Stimulated activated CD8-positive, alpha-beta memory T cell treated with anti-CD3 and anti-CD28 coated beads, Interleukin-7, amount 100 ng/mL, for 4 hours (primary cell): ENCODE measurements at places on chromosomes 5 and 9.

- no peak for DNase-seq
Observed at GRCh38 chr5:77560677-77561263, 68.7 kb upstream of the WDR41 start.

- no peak for DNase-seq
Observed at GRCh38 chr5:99258819-99259218, 330.0 kb upstream of the CHD1 start.

GRCh38 chr5:57258943-57259342 lies 85.1 kb downstream of the GPBP1 start:
- no peak for DNase-seq

GRCh38 chr5:31845361-31845760 lies 206.4 kb downstream of the PDZD2 start:
- DNase-seq: no peak

DNA sequence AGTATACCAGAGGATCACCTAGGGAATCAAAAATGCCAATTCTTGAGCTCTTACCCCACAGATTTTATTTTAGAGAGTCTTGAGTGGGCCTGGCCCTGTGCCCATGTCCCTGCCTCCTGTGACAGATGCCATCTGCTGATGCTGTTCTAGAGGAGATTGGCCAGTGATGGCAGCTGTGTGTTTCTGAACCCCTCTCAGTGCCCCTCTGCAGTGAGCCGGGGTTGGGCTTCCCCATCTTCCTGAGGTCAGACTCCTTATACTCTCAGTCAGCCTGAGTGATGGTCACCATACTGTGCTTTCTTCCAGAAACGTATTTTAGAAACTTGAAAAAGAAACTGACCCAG lies 6.1 kb downstream of the PTCD2 start:
- no peak for DNase-seq

DNA sequence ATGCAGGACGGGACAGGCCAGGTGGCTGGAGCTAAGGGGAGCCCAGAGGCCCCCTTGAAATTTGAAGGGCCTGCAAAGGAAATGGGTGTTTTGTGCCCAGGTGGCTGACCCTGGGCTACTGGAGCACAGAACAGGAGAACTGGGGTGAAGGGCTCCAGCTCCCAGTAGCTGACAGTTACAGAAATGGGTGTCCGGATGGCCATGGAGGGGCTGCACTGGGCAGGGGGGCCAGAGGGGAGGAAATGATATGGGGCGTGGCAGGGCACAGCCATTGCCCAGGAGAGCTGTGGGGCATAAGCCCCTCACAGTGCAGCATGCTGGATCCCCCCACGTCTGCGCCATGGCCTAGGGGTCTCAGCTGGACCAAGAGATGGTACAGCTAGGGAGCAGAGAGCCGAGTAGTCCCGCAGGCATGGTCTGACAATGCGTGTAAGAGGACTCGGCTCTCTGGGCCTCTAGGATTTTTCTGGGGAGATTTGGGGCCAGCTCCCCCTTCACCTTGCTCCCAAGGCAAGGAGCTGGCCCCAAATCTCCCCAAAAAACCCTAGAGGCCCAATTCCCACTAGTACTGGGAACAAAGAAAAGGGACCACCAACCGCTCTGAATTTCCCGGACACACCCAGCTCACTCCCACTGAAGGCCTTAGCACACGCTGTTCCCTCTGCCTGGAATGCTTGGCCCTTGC lies 7.9 kb upstream of the CARD19 start:
- DNase-seq: no peak

GRCh38 chr9:19967888-19968459 lies 179.1 kb upstream of the SLC24A2 start:
- DNase-seq: no peak

DNA sequence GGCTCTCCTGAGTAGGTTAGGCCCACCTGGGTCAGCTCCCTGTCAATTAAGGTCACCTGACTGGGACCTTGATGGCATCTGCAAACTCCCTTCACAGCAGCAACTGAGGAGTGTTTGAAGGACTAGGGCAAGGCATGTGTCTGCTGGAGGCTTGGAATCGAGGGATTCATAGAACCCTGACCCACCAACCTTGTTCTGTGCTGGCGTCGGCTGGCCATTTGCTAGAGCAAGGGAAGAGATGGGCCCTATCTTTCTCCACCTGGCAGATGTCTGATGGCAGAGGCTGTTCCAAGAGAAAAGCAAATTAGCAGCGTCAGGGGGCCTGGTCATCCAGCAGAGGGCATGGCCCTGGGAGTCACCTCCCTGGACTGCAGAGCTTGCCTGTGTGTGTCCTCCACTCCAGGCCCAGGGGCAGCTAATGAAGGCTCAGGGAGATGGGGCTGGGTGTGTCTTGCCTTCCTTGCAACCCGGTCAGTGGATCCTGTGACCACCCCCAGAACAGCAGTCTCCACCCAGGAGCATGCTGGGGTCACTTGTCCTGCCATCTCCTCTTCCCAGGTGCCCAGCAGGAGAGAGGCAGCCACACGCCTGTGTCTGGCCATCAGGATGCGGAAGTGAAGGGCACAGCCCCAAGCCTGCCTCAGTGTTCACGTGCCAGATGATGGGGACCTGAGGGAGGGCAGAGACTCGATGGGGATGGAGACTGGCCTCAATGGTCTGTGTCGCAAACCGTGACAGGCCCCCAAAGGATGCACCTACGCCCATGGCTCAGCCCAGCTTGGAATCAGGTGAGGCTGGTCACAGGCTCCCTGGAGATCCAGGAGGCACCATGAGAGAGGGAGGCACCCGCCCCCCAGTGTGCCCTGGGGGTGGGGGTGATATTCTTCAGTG lies 53.9 kb downstream of the BARX1 start:
- no peak for DNase-seq

GRCh38 chr5:14830210-14831005 lies 41.2 kb downstream of the ANKH start:
- DNase-seq: no peak

GRCh38 chr5:173487300-173487699 lies 129.2 kb downstream of the BOD1 start:
- no peak for DNase-seq

DNA sequence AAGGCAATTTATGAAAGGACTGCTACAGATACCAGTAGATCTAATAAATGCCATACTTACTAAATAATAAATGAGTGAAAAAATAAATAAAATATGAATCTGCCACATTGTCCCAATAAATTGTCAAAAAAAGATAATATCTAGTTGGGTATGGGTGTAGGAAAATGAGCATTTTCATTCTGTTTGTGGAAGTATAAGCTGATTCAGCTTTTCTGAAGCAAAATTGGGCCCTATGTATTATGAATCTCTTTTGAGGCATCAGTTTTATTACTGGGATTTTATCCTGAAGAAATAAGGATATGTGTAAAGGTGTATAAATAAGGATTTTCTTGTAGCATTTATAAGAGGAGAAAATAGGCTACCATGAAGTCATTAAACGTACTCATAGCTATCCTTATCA lies 46.1 kb downstream of the CAVIN4 start:
- DNase-seq: no peak

DNA sequence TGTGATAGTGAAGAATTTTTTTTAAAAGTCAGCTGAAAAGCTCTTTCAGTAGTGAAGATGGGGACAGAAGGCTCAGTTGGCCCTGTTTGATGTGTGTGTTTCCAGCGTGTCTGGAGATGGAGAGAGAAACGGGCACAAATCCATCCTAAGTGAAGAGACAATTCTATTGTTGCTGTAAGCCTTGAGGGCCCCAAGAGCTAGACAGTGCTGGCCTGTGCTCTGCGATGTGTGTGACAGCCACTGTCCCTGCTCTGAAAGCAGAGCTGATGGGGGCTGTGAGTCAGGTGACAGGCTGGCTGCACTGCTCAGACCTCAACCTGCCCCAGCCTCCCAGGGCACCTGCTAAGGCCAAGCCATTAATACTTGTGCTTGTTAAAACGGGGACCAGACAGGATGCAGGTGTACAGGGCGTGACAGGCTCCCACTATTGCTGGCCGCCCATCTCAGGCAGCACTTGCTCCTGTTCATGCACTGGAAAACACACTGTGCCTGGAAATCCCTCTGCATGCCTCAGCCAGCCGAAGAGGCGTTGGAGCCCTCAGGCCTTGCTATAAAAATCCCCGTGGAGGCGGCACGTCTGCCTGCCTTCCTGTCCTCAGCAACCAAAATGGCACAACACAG lies 44.6 kb upstream of the SEMA4D start:
- no peak for DNase-seq

DNA sequence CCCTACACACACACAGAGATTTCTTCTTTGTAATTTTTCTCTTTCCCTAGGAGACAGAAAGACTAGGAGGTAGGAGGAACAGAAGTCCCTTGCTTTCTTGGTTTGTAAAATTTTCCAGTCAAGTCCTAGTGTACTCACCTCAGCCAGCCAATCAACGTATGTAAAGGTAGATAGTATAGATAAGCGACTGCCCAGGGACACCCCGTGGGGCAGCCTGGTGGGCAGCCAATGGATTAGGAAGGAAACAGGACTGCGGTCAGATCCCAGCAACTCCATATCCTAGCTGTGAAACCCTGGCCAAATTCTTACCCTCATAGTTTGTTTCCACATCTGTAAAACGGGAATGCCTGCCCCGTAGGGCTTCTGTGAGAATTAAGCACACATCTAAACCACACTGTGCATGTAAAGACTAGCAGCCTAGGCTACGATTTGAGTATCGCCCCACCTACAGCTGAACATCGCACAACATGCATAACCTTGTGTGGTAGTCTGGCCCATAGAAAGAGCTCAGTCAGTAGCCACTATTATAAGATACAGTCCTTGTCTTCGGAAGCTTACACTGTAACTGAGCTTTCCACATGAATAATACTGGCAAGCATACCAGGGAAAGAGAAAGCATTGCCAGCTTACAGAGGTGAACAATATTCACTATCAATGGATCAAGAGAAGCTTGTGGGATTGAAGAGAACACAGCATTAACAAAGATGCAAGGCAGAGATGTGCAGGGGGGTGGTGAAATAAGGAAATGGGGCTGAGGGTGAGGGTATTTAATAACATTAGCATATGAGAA lies 353.4 kb upstream of the PANK3 start:
- no peak for DNase-seq

GRCh38 chr9:91028166-91028827 lies 226.7 kb downstream of the SYK start:
- no peak for DNase-seq

DNA sequence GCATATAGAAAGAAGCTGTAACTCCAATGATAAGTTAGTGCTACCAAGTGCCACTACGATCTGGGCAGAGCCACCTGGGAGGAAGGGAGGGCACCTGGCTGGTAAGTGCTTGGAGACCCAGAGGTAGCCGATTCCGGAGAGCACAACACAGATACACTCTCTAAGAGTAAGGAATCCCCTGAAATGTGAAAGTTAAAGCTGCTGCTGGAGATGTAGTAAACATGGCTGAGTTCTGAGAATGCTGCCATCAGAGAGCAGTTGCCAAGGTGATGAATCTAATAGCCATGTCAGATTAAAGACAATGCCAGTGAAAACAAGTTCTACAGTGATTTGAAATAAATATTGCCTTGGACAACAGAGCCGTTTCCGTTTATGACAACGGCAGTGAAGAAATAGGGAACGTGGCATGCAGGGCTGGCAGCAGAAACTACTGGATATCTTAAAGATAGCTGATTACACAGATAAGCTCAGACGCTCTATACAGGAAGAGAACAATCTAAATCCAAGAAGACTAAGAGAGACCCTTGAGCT lies 561.2 kb upstream of the C9orf72 start:
- no peak for DNase-seq

DNA sequence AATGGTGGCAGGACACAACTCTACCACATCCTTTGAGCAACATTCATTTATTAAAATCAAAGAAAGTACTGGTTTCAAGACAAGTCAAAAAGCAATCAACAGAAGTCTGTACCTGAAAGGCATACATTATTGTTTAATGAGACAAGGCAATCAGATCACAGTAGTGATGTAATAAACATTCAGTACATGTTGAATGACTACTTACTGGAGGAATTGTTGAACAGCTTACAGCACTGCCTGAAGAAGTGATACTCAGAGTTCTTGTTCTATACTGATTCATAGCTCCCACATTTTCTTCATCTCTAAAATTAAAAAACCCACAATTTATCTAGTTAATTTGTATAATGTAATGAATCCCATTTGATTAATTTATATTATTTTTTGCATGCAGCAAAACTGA lies 18.2 kb downstream of the RIOK2 start:
- DNase-seq: no peak

- no peak for DNase-seq
Observed at GRCh38 chr5:107853031-107853430, 182.3 kb upstream of the EFNA5 start.

- DNase-seq: no peak
Observed at GRCh38 chr5:56345352-56345751, 112.2 kb upstream of the ANKRD55 start.

DNA sequence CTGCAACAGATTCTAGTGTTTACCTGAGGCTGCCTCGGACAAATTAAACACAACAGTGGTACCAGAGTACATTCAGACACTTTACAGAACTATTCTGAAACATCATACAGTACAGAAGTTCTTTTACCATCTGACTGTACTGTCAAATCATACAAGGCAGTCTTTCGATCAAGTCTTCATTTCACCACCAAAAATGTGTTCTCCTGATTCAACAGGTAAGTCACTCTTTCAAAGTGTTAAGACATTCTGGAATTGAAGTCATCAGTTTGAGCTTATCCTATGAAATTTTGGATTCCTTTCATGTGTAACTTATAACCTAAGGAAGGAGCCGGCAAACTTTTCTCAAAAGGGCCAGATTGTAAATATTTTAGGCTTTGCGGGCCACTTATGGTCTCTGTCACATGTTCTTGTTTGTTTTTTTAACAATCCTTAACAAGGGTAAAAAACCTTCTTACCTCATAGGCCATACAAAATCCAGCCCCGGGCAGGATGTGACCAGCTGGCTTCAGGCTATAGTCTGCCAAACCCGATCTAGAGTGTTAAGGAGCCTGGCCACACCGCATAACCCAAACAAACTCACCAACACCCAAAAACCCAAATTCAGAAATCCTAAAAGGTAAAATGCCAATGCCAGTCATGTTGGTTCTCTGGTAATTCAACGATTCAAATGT lies 151.6 kb downstream of the DENND1A start:
- no peak for DNase-seq

DNA sequence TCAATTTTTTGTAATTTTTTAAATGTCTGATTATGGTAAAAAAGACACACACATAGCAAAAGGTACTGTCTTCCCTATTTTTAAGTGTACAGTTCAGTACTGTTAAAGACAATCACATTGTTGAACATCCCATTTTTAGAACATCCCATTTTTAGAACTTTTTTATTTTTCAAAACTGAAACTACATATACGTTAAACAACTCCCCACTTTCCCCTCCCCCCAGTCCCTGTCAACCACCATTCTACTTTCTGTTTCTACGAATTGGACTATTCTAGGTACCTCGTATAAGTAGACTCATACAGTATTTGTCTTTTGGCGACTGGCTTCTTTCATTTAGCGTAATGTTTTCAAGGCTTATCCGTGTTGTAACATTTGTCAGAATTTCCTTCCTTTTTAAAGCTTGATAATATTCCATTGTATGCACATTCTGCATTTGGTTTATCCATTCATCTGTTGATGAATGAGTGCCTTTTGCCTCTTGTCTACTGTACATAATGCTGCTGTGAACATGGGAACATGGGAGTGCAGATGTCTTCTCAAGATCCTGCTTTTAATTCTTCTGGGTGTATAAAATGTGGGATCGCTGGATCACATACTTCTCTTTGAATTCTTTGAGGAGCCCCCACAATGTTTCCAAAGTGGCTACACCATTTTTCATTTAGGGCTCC lies 154.0 kb downstream of the PIK3R1 start:
- DNase-seq: peak; percentile 32
